ENCODE measurements at places on chromosomes 13 and 19.

- DNase-seq: no peak
These were observed 43.2 kb downstream of the MLLT1 start for GRCh38 chr19:6236310-6237291.

GRCh38 chr13:91108315-91108714, 239.2 kb upstream of the MIR17HG start:
- DNase-seq: no peak

DNA sequence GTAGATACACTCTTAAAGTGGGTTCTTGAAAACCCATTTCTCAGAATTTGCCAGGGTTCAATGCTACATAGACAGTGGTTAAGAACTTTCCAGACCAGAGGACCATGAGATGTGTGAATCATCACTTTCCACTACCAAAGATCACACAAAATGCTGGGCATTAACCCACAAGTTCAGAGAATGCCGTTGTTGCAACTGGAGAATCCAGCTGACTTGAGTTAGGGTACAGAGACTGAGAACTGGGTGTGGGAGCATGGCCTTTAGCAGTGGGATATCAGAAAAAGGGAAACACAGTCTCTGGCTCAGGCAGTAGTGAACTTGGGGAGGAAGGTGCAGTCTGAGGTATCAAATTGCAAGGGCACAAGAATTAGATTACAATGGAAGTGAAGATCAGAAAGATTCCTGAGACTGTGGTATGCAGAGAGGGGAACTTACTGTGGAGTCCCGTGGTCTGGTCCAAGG, 51.5 kb upstream of the WDFY2 start:
- DNase-seq: no peak

DNA sequence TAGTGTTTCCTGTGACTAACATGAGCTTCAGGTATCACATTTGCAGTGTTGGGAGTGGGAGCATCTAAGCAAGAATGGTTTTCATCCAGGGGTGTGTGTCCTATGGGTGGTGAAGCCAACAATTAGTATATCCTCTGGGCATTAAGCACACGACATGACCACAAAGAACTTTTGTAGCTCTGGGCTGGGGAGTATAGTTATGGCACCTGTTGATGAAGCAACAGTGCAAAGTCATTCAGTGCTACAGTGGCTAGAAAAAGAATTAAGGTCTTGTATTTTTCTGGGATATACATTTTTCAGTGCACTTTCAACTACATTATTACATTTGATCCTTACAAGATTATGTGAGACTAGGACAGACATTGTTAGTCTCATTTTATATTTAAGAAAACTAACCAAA, 21.8 kb downstream of the CCNA1 start:
- DNase-seq: no peak

DNA sequence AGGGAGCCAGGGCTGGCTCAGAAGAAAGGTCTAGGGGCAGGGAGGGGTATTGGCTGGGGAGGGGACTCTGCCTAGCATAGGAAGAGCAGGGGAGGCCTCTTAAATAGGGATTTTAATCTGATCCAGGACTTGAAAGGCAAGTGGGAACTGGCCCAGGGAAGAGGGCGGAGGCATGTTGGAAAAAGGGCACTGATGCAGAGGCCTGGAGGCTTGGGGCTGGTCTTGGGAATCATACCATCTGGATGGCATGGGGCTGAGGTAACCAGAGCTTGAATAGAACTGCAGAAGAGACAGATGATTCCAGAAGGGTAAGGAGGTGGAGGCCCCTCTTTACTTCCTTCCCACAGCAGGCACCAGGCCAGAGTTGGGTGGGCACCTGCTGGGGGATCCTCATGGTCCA, 29.1 kb downstream of the CERS4 start:
- DNase-seq: no peak

- DNase-seq: no peak
These were observed 49.1 kb downstream of the NFIX start for GRCh38 chr19:13044231-13044836.

- no peak for DNase-seq
These were observed 3.3 kb downstream of the GYS1 start for GRCh38 chr19:48989701-48990291.

GRCh38 chr19:29492769-29493168, 33.0 kb upstream of the VSTM2B start:
- peak; percentile 32 for DNase-seq

DNA sequence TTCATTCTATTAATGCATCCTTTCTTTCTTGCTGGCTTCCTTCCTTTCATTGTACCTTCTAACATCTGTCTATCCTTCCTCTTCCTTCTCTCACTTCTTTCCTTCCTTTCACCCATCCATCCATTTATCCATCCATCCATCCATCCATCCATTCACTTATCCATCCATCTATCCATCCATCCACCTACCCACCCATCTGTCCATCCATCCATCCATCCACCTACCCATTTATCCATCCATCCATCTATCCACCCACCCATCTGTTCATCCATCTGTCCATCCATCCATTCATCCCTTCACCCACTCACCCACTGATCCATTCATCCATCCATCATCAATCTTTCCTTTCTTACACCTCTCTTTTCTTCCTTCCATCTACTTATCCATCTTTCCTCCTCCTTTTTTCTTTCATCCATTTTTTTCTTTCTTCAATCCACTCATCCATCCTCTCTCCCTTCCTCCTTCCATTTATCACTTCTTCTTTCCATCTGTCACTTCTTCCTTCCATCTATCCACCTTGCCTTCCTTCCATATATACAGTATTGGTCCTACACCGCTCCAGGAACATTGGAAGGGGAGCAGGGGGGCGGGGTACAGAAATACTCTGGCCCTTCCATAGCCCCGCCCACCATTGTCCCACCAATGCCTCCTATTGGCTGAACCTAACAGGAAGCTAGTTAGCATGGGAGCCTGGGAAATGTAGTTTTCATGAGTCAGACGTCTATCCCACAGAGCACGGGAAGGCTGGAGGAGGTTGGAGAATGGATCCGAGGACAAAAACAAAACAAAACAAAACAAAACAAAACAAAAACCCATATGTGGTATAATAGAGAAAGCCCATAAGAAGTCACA, 45.9 kb downstream of the MBD3L1 start:
- no peak for DNase-seq

DNA sequence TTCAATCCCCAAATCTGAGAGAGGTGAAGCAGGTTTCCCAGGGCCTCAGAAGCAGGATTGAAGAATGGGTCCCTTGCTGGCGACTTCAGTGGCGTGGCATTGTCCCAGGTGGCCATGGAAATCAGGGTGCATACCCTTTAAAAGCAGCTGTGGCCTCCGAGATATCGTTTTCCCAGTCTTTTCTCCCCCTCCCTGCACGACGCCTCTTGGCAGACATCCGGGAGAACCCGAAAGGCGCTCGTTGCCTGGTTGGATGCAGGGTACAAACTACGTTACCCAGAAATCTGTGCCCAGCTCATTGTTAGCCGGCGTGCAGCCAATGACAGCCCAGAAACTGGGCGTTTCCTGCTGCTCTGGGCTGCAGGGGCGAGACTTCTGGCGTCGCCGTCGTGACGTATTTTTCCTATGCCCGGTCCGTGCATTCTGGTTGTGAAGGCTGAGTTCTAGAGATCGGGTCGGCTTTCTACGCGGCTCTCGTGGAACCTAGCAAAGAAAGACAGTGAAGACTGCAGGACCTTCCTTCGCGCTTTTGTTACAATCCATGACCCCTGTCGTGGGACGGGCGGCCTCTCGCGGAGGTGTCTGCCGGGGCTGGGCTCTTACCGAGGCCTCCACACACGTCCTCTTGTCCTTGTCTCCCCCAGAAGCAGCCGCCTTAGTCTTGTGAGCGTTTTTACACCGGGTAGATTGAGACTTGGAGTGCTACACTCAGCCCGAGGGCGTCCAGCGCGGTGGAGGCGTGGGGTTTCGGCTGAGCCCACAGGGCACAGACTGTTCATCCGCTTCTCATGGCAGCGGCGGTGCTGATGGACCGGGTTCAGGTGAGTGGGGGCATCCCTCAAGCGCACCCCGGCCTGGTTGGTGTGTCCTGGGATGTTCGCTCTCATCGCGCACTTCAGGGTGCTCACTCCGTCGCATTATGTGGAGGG, at the start of gene ZNF304:
TSS of gene ZNF304 (plus strand) at position 395 of the 929 bp plus-strand sequence. CDS start at position 789, 394 bp downstream.
- peak; percentile 79 for DNase-seq

GRCh38 chr19:19276386-19276785, 3.3 kb upstream of the TM6SF2 start:
- DNase-seq: no peak

DNA sequence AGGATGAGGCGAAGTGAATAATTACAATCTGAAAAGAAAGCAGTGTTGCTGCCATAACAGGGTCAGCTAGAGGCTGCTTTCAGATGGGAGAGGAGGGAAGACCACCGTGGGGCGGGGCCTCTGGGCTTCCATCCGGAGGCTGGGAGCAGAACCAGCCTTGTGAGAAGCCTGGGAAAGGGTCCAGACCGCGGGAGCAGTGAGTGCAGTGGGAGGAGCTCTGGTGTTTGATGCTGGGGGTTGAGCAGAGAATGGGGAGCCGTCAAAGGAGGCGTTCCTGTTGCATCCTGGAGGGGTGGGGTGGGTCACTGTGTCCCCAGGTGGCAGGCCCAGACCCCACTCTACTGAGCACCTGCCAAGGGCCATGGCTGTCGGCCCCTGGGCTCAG, 18.1 kb downstream of the NKPD1 start:
- DNase-seq: no peak

DNA sequence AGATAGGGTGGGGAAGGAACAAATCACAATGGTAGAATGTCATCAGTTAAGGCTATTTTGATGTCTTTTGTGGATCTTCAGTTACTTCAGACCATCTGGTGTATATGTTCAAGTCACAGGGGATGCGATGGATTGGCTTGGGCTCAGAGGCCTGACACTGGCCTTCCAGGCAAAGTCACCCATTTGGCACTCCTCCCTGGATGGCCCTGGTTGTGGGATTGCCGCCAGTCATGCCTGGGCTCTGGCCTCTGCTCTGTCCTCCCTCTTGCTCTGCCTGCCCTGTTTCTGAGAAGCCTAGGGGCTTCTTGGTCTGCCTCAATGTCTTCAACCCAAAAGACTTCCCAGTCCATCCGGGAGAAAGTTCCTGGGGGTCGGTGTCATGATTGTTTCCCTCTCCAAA, 50.2 kb downstream of the ZNF146 start:
- DNase-seq: no peak

DNA sequence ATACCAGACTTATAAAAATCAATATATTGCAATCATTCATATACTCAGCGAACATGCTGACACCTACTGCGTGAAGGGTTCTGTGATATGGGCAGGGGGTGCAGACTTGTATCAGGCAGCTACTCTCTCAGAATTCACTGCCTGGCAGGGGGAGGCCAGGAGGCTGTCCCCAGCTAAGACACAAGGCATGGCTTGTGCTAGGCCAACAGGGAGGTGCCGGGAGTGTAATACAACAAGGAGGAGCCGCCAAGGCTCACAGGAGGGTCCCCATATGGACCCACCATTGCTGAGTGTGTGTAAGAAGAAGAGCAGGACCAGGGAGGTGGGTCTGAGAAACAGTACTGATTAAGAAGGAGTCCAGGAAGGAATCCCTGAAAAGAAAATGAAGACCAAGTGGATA, 97.2 kb downstream of the COL4A2 start:
- no peak for DNase-seq

DNA sequence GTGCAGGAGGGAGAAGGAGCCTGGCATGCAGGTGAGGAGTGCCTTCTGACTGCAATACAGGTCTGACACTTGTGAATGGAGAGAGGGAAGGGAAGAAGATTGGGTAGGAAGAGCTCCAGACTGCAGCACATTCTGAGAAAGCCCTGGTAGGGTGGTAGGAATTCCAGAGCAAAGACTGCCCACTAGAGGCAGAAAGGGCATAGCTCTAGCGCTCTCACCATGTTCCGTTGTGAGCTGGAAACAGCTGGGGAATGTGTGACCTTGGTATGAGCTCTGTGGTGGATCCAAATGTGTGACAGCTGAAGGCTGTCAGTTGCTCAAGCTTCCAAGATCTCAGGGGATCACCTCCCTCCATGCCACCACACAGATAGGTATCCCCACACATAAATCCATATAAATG, 2.9 kb upstream of the MTUS2 start:
- no peak for DNase-seq

DNA sequence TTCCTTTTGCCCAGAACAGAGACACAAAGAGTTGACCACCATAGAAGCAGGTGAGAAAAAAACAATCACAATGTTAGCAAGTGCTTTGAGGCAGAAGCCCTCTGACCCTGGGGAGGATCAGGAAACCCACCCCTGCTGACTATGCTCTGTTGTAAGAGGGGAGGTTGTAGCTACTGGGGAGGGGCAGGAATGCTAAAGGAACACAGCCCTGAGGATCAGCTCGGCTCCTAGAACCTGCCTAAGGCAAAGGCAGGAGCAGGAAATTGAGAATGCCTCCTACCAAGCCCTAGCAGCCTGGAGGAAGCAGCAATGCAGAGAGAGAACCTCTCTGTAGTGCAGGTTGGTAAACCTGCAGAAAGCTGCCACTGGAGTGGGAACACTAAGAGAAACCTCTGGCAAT, 624.0 kb upstream of the KLF12 start:
- DNase-seq: no peak

GRCh38 chr13:34733721-34734120, 208.3 kb upstream of the NBEA start:
- no peak for DNase-seq

All from nucleus accumbens (tissue), 56 donors.